ENCODE measurements at places on chromosomes 3 and 15. TPM values are rescaled to one million over a fixed set of nuclear protein-coding genes. Genes with fewer than 3 reads are reported as not detected.

GRCh38 chr3:127607675-127608361 lies 9.6 kb downstream of the MCM2 start:
- DNase-seq: no peak

DNA sequence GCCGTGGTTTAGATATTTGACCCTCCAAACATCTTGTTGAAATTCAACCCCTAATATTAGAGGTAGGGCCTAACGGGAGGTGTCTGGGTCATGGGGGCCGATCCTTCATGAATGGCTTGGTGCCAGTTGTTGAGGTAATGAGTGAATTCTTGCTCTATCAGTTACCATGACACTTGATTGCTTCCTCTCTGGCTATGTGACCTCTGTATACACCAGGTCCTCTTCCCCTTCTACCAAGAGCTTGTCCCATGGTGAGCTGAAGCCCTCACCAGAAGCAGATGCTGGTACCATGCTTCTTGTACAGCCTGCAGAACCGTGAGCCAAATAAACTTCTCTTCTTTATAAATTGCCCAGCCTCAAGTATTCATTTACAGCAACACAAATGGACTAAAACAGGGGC lies 41.8 kb upstream of the TIPARP start:
- no peak for DNase-seq

GRCh38 chr3:134354612-134355251 lies 19.5 kb downstream of the AMOTL2 start:
- no peak for DNase-seq

- no peak for DNase-seq
These were observed 995.4 kb downstream of the TUSC7 start for GRCh38 chr3:117705011-117705410.

DNA sequence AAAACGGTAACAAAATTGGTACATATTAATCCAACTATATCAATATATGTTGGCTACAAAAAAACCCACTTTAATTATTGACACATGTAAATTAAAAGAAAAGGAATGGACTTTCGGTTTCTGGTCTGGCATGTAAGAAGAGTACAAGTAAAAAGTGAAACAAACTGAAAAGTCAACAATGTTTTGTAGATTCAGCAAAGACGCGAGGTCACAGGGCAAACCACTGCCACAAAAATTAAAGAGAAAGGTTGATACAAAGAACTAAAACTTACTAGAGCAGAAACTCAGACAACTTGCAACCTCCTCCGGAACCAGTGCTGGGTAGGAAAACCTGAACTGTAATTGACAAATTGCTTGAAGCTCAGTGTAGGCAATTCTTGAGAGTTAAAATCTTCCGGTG lies 110.6 kb upstream of the ARPP21 start:
- DNase-seq: no peak

DNA sequence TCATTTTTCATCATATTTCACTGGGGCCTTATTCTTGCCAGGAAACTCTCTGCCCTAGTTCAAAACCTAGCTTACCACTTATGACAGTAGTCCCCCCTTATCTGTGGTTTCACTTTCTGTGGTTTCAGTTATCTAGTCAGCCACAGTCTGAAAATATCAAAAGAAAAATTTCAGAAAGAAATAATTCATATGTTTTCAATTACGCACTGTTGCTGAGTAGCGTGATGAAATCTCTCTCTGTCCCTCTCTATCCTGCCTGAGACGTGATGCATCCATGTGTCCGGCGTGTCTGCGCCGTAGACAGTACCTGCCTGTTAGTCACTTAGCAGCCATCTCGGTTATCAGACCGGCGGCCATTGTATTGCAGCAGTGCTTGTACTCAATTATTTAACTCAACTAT lies 369.9 kb upstream of the MCTP2 start:
- DNase-seq: no peak

GRCh38 chr3:15042936-15043335 lies 22.2 kb downstream of the MRPS25 start:
- DNase-seq: no peak

Gene BTBD1
- 51.4 TPM for total RNA-seq

Gene EIF1B
- 63.7 TPM for total RNA-seq

Gene EFHB
- total RNA-seq: 8.4 TPM
